CD4-positive, CD25-positive, alpha-beta regulatory T cell (primary cell): ENCODE measurements at places on chromosomes 5 and 9. TPM values are rescaled to one million over a fixed set of nuclear protein-coding genes. Genes with fewer than 3 reads are reported as not detected.

PRDM9 gene
- polyA plus RNA-seq = not detected

MYMK gene
- polyA plus RNA-seq = not detected

DNA sequence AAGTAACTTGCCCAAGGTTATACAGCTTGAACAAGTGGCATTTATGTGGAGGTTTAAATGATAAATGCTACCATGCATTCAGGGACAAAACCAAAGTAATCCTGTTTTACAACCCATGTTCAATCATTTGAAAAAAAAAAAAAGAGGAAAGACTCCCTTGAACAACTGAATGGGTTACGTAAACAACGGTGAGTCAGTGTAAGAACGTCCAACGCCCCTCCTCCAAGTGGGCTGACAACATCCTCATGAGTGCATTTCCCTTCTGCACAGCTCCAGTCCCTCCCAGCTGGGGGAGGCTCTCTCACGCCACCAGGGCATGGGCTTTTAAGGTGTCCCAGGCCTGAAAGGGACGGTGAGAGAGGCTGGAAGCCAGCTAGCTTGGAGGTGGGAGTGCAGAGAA is 90.0 kb downstream of the PRRT1B start:
- H3K27ac ChIP-seq = peak overlapping the region; percentile 79
- DNase-seq = peak; percentile 67
- H3K4me1 ChIP-seq = peaks cover 24% of the 10 kb centered on the region
- H3K4me3 ChIP-seq = no peak overlapping the region

DNA sequence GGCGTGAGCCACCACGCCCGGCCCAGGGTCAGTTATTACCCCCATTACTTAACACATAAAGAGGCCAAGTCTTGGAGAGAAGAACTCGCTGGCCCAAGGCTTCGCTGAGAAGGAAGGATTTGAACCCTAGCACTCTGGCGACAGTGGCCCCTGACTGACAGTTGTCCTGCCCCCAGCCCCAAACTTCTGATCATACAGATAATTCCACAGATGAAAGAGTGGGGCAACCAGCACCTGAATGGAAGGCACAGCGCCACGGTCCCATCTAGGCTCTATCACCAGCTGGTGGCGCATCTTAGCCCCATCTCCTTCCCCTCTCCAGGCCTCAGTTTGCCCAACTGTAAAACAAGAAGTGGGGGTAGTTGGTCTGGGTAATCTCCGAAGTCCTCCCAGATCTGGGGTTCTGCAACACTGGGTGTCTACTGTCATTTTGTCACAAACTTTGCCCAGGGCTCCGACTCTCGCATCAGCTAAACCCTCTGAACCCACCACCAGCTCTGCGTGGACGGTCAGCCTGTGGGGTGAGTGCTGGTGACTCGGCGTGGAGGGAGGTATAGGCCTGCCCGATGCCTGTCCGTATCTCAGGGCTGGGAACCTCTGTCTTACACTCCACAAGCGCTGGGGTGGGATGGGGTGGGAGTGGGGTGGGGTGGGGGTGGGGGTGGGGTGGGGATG is 209.3 kb downstream of the C9orf50 start:
- no peak overlapping the region for H3K4me3 ChIP-seq
- DNase-seq = no peak
- H3K27me3 ChIP-seq = no peaks in the 10 kb centered on the region
- H3K36me3 ChIP-seq = no peaks in the 10 kb centered on the region
- H3K4me1 ChIP-seq = peaks cover 23% of the 10 kb centered on the region

DNA sequence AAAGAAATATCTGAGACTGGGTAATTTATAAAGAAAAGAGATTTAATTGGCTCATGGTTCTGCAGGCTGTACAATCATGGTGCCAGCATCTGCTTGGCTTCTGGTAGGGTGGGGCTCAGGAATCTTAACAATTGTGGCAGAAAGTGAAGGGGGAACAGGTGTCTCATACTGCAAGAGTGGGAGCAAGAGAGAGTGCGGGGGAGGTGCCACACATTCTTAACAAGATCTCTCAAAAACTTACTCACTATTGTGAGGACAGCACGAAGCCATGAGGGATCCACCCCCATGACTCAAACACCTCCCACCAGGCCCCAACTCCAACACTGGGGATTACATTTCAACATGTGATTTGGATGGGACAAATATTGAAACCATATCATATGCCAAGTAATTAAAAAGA is 70.1 kb upstream of the PANK3 start:
- H3K27me3 ChIP-seq = no peaks in the 10 kb centered on the region
- no peak for DNase-seq
- H3K4me3 ChIP-seq = no peak overlapping the region
- H3K4me1 ChIP-seq = no peaks in the 10 kb centered on the region
- no peaks in the 10 kb centered on the region for H3K36me3 ChIP-seq

DNA sequence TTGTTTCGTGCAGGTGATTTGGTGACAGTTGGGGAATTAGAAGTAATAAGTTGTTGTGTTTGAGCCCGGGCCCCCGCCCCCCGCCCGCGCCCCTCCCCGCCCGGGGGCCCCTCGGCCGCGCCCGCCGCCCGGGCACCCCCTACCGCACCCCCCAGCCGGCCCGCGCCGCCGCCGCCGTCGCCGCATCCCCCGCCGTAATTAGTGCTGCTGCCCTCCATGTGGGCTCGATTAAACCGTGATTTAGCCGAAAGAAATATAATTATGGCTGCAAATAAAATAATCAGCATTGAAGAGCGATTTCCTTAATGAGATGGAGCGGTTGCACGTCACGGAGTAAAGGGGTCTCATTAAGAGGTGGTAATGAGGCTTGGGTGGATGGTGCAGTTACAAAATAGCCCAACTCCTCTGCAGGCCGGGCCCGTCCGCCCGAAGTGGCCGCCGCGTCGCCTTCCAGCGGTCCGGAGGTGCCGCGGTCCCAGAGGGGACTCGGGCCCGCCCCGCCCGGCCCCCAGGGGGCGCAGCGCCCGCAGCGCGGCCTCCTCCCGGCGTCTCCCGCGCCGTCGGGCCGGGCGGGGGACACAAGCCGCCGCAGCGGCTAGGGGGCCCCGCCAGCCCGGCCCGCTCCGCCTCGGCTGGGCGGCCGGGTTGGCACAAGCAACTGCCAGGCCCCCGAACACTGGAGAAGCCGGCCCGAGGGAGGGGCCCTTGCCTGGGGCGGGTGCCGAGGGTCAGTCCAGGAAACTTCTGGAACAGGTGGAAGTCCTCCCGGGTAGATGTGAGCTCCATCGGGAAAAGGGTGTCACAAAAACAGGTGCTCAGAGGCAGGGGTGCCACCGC is 6.9 kb upstream of the OTP start:
- no peak overlapping the region for H3K27ac ChIP-seq
- no peak for DNase-seq
- H3K36me3 ChIP-seq = no peaks in the 10 kb centered on the region
